Eye (tissue), 1 donor: ENCODE measurements at places on chromosomes 6 and 20.

GRCh38 chr6:96089173-96089572, 73.4 kb downstream of the FUT9 start:
- peak; percentile 9 for DNase-seq

- no peak for DNase-seq
Observed at GRCh38 chr6:134684423-134684795, 265.5 kb downstream of the ALDH8A1 start.

GRCh38 chr20:49427751-49428518, 54.5 kb downstream of the KCNB1 start:
- DNase-seq, result no peak

- no peak for DNase-seq
Observed at GRCh38 chr6:160028487-160029275, 59.8 kb downstream of the IGF2R start.

DNA sequence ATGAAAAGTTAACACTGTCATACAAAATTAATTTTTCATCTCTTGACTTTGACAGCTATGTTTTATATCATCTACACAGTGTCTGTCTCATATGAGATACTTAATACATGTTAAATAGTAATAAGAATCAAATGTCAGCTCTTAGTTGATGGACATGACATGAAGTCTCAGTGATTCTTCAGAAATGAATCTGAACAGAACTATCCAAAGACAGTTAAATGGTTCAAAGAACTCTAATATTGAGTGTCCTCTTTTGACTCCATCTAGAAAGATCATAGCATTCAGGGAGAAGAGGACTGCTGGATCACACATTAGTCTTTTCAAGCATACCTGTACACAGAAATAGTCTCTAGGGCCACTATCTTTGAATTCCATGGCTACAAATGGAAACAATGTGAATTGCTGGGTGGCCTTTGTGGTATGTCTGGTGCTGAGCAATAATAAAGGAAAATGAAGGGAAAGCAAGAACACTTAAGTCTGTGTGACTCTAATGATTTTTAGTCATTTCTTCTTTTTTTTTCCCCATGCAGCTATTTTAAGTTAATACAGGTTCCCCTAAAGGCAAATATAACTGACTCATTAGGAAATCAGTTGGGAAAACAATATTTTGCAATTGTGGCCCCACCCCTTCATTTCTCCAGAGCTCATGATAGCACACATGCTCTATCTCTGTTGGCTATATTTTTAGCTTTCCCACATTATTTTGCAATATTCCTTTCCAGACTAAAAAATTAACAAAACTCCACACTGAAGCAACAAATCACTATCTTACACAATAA, 367.5 kb downstream of the GRIK2 start:
- peak; percentile 59 for DNase-seq

GRCh38 chr20:25269833-25270170, 21.9 kb downstream of the PYGB start:
- no peak for DNase-seq

GRCh38 chr6:120966321-120966720, 368.0 kb downstream of the TBC1D32 start:
- no peak for DNase-seq

DNA sequence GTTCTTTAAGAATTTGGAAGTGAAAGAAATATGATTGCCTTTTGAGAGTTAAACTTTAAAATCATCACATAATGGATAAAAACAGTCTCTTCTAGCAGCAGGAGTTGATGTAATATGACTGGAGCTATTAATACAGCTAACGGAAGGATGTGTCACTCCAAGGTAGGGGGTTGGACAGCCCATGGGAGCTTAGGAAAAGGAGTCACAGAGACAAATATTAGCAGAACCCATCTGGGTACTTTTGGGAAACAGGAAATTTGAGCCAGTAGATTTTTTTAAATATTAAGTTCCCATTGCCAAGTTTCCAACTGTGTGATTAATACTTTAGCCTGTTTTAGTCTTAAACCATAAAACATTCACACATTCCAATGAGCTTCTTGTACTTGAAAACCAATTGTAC, 164.7 kb upstream of the RIMS1 start:
- DNase-seq, result no peak

GRCh38 chr6:6543181-6543879, 45.2 kb upstream of the LY86 start:
- DNase-seq, result peak; percentile 84

DNA sequence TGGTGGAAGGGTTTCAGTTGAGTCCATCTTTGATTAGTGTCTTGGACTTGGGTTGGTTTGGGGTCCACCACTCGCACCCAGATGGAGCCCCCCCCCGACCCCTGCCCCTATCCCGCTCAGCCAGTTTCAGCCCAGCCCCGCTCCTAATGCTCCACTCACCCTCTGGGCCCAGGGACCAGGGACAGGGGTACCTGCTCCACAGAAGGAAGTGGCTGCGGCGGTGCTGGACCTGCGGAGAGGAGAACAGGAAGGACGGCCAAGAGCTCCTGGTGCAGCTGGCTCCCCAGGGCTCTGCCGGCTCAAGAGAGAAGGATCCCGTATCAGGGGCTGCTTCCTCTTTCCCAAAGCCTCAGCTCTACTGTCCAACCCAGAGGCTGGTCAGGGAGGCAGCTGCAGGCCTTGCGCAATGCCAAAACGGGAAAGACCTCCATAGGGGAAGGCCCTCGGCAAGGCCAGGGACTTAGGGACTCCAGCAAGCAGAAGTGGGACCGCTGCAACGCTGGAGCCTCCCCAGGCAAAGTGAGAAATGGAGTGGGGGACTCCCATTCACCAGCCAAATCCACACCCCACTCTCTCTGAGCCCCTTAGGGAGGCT, at the start of gene SIGLEC1:
TSS of gene SIGLEC1 (minus strand) at position 322 of the 595 bp plus-strand sequence. CDS start 5,472 bp downstream, outside the sequence.
- DNase-seq, result no peak

- DNase-seq, result no peak
Observed at GRCh38 chr6:16162003-16162402, 33.1 kb downstream of the MYLIP start.

- peak; percentile 94 for DNase-seq
Observed at GRCh38 chr6:16759646-16760515, 1.4 kb downstream of the ATXN1 start.

DNA sequence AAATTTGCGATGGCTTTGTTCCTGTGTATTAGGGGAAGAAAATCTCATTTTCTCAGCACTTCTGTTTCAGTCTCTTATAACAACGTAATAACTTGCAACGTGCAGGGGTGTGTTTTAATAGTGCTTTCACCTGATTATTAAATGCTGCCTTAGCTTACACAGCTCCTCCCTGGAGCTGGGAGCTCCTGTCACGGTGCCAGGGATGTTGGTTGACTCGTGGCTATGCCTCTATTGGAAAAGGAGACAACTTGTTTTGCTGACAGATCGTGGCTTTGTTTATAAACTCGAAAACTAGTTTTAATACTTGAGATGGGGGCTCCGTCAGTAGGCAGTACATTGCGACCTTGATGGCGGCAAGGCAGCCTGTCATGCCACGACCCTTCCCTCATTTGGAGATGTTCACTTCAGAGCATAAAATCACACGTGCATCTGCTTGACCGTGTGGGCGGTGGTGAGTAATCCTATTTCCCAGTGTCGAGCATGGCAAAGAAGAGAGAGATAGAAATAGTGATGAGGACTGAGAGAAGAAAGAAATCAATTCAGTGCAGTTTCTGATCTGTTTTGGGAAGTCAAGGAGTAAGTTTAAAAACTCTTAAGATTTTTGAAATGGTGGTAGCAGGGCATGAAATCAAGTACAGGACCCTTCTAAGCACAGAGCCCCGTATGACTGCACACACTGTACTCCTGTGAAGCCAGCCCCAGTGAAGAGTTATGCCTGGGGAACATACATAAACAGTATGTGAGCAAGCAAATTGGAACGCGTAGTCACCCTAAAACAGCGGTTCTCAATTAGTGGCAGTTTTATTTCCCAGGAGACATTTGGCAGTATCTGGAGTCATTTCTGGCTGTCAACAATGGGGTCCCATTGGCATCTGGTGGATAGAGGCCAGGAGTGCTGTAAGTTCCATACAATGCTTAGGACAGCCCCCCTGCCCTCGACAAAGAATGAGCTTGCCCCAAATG, 147.2 kb downstream of the DOK5 start:
- DNase-seq, result peak; percentile 34

DNA sequence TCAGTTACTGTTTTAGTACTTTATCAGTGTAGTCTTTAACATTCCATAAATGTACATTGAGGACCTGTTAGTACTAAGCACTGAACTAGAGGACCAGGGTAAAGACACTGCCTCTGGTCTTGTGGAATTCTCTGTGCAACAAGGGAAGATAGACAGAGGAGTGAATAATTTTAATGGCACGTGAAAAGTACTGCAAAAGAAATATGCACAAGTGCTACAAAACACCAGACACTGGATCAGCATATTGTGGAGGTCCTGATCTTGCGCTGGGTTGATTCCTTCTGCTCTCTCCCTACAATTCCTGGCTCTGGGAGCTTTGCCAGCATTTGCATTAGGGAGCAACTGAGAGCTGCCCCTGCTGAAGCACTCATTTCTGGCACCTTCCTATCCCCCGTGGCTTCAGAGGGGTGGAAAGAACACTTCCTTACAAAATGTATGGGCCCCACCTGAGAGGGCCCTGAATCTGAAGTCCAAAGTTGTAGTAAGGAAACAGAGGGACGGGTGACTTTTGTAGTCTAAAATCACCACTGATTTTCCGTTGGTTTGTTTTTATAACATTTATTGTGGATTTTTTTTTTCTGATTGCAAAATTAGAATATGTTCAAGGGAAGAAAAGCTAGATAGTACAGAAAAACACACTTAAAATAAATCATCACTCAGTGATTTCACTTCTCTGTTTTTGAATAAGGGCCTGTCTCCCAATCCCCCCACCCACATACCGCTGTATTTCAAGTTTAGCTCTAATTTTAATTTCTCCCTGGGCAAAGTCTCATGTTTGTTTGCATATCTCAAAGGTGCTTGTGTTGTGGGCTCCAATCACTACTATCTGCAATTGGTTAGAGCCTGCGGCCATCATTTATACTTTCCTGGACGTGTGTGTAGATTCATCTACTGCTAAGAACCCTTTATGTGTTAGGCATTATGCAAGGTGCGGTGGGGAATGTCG, 4.9 kb downstream of the PKIG start:
- DNase-seq, result no peak

GRCh38 chr6:137799950-137800568, 67.0 kb upstream of the TNFAIP3 start:
- DNase-seq, result peak; percentile 42

DNA sequence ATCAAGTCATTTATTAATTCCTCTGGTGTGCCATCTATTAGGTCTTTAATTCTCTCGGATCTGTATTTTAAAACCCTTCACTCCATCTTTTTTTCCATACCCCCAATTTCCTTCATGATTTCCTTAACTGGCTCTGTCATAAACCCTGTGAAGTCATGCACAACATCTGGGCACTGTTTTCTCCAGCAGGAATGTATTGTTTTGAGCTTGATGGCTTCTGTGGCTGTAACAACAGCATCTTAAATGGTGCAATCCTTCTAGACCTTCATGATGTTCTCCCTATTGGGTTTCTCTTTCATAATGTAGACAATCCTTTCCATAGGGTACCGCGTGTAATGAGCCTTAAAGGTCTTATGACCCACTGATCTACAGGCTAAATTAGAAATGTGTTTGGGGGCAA, 29.0 kb downstream of the CDK19 start:
- no peak for DNase-seq

GRCh38 chr6:122264557-122264956, 134.9 kb upstream of the HSF2 start:
- DNase-seq, result no peak

DNA sequence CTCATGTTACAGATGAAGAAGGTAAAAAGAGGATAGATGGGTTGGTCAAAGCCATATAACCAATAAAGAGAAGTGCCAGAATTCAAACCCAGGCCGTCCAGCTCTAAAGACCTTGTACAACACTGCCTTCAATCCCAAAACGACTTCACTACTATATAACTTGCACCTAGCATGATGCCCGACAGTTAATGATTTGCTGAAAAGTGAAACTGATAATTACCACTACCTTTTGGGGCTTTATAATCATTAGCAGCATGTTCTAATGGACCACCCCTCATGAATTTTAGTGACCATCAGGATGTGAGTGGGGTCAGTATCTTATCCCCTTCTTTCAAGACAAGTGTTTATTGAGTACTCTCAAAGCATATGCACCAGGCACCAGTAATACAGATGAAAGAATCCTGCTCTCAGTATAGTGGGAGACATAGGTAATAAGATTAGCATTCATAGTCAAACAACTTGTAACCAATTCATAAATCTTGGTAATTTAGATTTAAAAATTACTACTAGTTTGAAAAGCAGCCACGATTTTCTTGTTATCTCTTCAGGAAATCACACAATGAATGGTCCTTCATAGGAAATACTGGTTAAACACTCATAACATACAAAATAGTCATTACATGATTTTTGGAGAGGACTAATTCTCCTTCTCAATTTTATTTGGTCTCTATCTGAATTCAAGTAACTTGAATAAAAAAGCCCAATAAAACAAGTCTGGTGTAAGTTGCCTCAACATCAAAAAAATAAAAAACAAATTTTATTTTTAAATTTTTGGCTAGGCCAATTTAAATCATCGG, 98.0 kb downstream of the EPB41L2 start:
- DNase-seq, result no peak

- DNase-seq, result no peak
Observed at GRCh38 chr20:51093240-51093763, 70.4 kb upstream of the KCNG1 start.

DNA sequence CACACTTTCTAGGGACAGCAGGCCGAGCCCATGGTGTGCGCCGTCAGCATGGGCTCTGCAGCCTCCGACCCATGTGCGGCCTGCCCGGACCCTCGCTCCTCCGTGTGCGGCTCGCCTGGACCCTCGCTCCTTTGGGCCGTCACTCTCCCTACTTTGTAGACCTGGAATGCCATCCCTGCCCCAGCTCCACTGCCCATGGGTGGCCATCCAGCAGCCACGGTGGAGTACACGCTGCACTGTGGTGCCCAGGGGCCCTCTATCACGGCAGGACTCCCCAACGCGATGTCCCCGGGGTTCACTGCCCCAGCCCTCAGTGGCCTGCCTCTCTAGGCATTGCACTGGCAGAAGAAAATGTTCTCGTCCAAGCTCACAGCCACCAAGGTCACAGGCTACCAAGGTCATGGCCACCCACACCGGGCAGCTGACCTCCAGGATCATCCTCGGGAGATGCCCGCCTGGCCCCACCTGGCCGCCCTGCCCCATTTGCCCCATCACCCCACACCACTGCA, 24.1 kb upstream of the MRGBP start:
- DNase-seq, result no peak
